ENCODE measurements at places on chromosomes 13 and 19. TPM values are rescaled to one million over a fixed set of nuclear protein-coding genes. Genes with fewer than 3 reads are reported as not detected.
A peak's percentile ranks its signal among the peaks of the same experiment; 100 is the strongest.

- no peak overlapping the region for H3K4me3 ChIP-seq
- H3K27ac ChIP-seq, result no peak overlapping the region
- no peaks in the 10 kb centered on the region for H3K27me3 ChIP-seq
- DNase-seq, result no peak
These were observed 359.3 kb upstream of the PCDH20 start for GRCh38 chr13:61774903-61775302.

GRCh38 chr13:45886466-45886865 lies 34.9 kb upstream of the SIAH3 start:
- no peak overlapping the region for H3K4me3 ChIP-seq
- no peak overlapping the region for H3K27ac ChIP-seq
- H3K36me3 ChIP-seq, result no peaks in the 10 kb centered on the region
- H3K4me1 ChIP-seq, result no peaks in the 10 kb centered on the region
- DNase-seq, result no peak

- no peak overlapping the region for H3K27ac ChIP-seq
- H3K27me3 ChIP-seq, result no peaks in the 10 kb centered on the region
- no peak overlapping the region for H3K4me3 ChIP-seq
- no peak for DNase-seq
- H3K4me1 ChIP-seq, result no peaks in the 10 kb centered on the region
These were observed 6.6 kb upstream of the S1PR2 start for GRCh38 chr19:10237702-10238101.

- H3K4me1 ChIP-seq, result peaks cover 50% of the 10 kb centered on the region
- peak overlapping the region; percentile 67 for H3K4me3 ChIP-seq
- peaks cover 40% of the 10 kb centered on the region for H3K36me3 ChIP-seq
- H3K27me3 ChIP-seq, result no peaks in the 10 kb centered on the region
- no peak for DNase-seq
- H3K27ac ChIP-seq, result peak overlapping the region; percentile 66
These were observed 1.1 kb upstream of the ZNF444 start for GRCh38 chr19:56139847-56140582.

DNA sequence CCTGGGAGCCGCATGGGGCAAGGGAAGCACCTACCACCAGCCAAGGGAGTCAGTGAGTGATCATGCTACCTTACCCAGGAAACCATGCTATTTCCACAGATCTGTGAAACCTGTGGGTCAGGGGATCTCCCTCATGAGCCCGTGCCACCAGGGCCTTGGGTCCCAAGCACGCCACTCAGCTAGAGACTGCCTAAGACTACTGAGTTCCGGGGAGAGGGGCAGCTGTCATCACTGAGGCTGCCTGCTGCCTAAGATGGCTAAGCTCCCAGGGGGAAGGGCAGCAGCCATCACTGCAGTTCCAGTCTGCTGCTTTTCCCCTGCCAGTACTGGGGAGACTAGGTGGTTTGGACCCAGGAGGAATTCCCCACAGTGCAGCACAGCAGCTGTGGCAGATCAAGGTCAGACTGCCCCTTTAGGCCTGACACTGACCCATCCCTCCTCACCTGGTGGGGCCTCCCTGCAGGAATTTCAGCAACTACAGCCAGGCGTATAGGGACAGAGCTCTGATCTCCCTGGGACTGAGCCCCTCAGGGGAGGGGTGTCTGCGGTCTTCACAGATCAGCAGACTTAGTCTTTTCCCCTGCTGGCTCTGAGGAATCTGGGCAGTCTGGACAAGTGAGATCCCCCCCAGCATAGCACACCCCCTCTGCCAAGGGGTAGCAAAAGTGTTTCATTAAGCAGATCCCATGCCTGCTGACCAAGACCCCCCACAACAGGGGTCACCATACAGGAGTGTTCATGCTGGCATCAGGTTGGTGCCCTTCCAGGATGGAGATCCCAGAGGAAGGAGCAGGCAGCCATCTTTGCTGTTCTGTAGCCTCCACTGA lies 26.9 kb downstream of the VSTM2B start:
- peaks cover 65% of the 10 kb centered on the region for H3K27me3 ChIP-seq
- H3K36me3 ChIP-seq, result no peaks in the 10 kb centered on the region
- DNase-seq, result no peak
- H3K4me3 ChIP-seq, result no peak overlapping the region

DNA sequence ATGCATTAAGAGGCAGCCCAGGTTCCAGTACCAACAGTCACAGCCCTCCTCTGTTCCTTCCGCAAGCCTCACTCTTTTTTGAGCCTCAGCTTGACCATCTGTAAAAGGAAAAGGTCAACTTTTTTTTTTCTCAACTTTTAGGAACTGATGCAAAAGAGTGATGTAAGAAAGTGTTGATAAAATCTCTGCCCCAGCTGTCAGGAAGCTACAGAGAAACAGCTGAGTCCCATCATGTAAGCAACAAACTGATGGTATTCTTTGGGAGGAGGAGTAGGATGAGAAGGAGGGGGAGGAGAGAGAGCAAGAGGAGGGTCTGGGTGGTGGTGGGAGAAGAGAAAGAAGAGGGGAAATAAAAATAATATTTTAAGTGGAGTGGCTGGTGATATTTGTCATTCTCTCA lies 233.9 kb upstream of the TSHZ3 start:
- H3K27me3 ChIP-seq, result no peaks in the 10 kb centered on the region
- no peaks in the 10 kb centered on the region for H3K36me3 ChIP-seq
- DNase-seq, result no peak
- H3K27ac ChIP-seq, result no peak overlapping the region
- H3K4me1 ChIP-seq, result no peaks in the 10 kb centered on the region

DNA sequence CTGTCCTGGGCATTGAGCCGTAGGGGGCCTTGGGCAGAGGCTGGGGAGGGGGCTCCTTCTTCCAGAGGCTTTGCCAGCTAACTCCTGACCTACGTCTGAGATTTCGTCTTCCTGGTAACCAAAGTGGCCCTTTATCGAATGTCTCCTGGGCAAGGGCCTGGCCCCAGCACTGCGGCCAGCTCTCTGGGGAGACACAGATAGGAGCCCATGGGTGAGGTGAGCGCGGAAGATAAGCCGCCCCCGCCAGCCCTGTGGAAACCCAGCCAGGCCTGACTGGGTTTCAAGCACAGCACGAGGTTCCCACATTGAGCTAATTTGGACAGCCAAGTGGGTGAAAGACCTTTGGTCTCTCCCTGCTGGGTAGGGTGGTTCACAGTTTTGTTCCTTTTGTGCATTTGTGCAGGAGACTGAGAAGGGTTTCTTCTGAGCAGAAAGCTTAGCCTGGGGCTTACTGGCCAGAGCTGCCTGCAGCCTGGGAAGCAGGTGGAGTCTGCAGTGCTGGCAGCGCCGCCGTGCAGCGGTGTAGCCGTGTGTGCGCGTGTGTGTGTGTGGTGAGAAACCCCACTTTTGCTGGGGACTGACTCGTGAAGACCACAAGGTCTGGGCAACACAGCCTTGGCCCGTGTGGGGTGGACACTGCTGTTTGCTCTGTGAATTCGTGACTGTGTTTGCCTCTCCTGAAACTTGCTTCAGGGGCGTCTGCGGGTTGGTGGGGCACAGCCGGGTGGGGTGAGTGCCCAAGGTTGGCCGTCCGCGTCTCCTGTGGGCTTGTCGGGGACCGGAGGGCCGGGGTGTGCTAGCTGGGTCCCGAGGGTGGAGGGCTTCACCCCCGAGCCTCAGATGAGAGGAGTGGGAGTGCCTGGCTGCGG lies 2.5 kb downstream of the BSG start:
- H3K4me3 ChIP-seq, result peak overlapping the region; percentile 96
- H3K4me1 ChIP-seq, result peaks cover 16% of the 10 kb centered on the region
- no peak for DNase-seq
- H3K36me3 ChIP-seq, result peaks cover 40% of the 10 kb centered on the region

DNA sequence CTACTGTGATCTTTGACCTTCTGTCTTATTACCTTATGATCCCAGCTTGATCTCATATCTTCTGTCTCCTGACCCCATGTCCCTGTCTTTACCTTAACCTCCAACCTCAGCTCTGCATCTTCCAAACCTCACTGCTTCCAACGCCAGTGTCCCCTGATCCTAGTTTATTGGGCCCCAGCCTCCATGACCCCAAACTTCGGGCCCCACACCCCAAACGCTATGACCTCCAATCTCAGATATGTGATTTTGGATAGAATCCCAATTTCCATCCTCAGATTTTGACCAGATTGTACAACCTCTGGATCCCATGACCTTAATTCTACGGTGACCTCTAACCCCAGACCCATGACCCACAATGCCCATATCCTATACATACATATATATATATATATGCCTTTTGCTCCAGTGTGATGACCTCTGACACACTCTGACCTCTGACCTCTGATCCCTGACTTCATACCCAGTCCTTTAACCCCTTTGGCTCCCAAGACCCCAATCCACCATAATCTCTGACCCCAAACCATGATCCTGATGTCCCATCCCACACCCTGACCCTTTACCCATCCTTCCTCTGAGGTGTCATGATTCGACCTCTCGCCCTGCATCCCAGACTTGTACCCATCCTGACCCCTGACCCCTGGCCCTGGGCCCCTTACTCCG lies 3.5 kb downstream of the KLK12 start:
- peaks cover 26% of the 10 kb centered on the region for H3K4me1 ChIP-seq
- H3K36me3 ChIP-seq, result peaks cover 6% of the 10 kb centered on the region
- no peak overlapping the region for H3K27ac ChIP-seq
- no peak for DNase-seq
- H3K27me3 ChIP-seq, result peaks cover 40% of the 10 kb centered on the region

GRCh38 chr19:5434970-5435641 lies 20.1 kb upstream of the ZNRF4 start:
- H3K4me1 ChIP-seq, result no peaks in the 10 kb centered on the region
- H3K4me3 ChIP-seq, result no peak overlapping the region
- no peak overlapping the region for H3K27ac ChIP-seq
- peaks cover 51% of the 10 kb centered on the region for H3K27me3 ChIP-seq
- DNase-seq, result no peak

DNA sequence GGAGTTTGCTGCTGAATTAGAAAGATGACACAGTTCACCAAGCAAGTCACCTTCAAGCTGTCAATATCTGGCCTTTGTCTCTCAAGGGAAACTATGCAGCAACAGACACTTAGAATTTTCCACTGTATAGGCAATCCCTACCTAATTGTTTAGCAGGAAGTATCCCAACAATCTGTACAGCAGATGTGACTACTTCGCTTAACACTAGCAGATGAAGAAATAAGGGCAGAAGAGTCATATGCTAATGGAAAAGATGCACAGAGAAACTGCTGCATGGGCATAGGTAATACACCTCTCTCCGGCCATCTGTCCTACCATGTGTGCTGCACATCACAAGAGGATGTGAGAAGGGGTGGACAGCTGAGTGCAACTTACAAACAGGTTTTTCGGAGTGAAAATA lies 851.2 kb downstream of the PCDH9 start:
- DNase-seq, result no peak
- no peaks in the 10 kb centered on the region for H3K4me1 ChIP-seq
- no peak overlapping the region for H3K4me3 ChIP-seq
- H3K27ac ChIP-seq, result no peak overlapping the region
- no peaks in the 10 kb centered on the region for H3K27me3 ChIP-seq
- H3K36me3 ChIP-seq, result no peaks in the 10 kb centered on the region

Gene ICAM5
- total RNA-seq, result 1.3 TPM

GRCh38 chr13:100506600-100507422 lies 81.8 kb downstream of the GGACT start:
- no peak overlapping the region for H3K4me3 ChIP-seq
- no peaks in the 10 kb centered on the region for H3K36me3 ChIP-seq
- no peak overlapping the region for H3K27ac ChIP-seq
- H3K4me1 ChIP-seq, result no peaks in the 10 kb centered on the region
- H3K27me3 ChIP-seq, result no peaks in the 10 kb centered on the region

Gene OPA3
- total RNA-seq, result 17.1 TPM

DNA sequence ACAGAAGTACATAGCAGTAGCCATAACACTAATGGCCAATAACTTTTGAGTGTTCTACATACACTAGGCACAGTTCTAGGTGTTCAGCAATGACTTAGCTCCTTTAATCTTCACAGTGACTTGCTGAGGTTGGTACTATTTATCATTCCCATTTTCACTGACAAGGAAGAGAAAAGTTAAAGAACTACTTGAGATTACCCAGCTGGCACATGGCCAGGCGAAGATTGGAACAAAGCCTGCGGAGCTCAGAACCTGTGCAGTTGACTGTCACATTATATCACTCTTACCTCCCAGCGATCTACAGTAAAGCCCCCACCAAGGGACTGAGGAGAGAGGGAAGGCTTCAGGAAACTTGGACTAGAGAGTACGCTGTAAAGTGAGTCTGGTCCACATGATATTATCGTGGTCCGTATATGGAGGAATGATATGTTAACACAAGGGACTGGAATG lies 42.4 kb upstream of the WDFY2 start:
- no peaks in the 10 kb centered on the region for H3K27me3 ChIP-seq
- H3K36me3 ChIP-seq, result no peaks in the 10 kb centered on the region
- no peak overlapping the region for H3K27ac ChIP-seq

Gene ATP8A2
- 0.05 TPM for total RNA-seq

Gene TMIGD2
- not detected for total RNA-seq

Gene FBN3
- not detected for total RNA-seq

GRCh38 chr13:27461940-27462584 lies 11.7 kb upstream of the MTIF3 start:
- DNase-seq, result no peak
- no peak overlapping the region for H3K4me3 ChIP-seq
- no peaks in the 10 kb centered on the region for H3K36me3 ChIP-seq
- H3K27ac ChIP-seq, result no peak overlapping the region

DNA sequence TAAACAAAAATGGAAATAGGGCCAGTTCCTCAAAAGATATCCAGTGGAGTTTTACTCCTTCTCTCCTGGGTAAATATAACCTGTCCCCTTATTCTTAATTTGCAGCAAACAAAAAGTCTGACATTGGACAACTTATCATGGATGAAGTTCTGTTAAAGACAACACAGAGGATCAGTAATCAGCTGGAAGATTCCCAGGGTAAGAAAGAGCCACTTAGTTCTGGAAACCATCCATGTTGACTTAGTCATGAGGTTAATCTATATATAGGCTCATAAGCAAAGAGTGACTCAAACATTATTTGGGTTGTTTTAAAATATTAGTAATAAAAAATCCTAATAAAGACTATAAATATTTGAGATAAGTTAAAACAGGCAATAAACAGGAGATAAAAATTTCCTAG lies 40.5 kb upstream of the EBPL start:
- H3K27ac ChIP-seq, result no peak overlapping the region
- no peaks in the 10 kb centered on the region for H3K4me1 ChIP-seq
- DNase-seq, result no peak
- no peaks in the 10 kb centered on the region for H3K27me3 ChIP-seq
- no peak overlapping the region for H3K4me3 ChIP-seq

DNA sequence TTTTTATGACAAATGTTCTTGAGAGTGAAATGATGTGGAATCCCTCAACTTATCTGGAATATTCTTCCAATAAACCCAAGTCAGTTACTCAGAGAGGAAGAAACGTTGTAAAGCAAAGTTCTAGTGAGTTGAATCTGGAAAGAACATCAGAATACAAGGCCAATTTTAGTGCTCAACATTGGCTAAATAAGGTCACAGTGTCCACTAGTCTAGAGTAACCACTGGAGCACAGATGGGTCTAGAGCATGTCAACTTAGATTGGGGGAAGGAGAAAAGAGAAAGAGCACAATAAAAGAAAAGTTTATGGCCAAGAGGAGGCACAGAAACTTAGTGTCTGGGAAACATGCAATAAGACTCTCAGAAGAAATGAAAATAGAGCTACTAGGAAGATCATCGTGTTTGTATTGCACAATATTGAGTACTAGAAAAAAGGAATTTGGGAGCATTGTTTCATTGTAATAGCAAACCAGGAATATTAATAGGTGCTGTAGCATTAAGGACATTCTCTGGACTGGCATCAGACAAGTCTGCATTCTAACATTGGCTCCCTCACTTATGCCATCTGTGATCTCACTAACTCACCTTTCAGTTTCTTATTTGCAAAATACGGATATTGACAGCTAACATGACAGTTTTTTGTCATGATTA lies 1318.5 kb downstream of the PCDH9 start:
- H3K27me3 ChIP-seq, result no peaks in the 10 kb centered on the region
- H3K4me1 ChIP-seq, result no peaks in the 10 kb centered on the region
- no peak overlapping the region for H3K4me3 ChIP-seq

Measured in Calu3 (cell line).